ENCODE measurements at places on chromosomes 11 and 22.
A peak's percentile ranks its signal among the peaks of the same experiment; 100 is the strongest.

DNA sequence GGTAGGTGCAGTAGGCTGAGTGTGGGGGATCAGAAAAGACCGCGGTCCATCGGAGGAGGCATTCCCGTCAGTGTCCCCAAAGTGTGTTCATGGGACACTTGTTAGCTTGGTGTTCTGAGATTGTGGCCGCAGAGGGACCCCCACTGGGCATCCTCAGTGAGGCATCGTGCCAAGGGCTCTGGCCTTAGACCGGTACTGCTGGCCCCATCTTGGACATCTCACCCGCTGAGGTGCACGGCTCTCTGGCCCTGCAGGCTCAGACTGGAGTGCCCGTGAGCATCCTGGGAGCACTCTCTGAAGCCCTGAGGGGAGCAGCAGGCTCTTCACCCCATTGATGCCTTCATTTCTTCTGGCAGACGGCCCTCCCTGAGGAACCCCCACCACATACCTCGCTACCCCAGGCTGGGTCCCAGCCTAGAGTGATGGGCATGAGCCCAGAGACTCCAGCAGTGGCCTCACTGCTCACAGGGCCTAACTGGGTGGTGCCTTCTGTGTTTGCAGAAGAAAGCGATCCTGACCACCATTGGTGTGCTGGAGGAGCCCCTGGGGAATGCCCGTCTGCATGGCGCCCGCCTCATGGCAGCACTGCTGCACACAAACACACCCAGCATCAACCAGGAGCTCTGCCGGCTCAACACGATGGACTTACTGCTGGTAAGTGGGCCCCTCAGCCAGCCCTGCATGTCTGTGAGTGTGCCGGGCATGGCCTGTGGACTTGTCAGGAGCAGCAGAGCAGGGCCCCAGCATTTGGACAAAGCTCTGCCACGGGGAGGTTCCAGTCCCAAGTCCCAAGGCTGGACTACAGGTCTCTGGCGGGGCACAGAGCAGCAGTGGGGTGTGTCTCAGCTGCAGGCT is 51.6 kb downstream of the SBF1 start:
- DNase-seq = no peak

- no peak for DNase-seq
Observed at GRCh38 chr11:1558775-1559110, 13.3 kb downstream of the DUSP8 start.

GRCh38 chr11:117369534-117369933 is 41.9 kb downstream of the CEP164 start:
- DNase-seq = no peak

DNA sequence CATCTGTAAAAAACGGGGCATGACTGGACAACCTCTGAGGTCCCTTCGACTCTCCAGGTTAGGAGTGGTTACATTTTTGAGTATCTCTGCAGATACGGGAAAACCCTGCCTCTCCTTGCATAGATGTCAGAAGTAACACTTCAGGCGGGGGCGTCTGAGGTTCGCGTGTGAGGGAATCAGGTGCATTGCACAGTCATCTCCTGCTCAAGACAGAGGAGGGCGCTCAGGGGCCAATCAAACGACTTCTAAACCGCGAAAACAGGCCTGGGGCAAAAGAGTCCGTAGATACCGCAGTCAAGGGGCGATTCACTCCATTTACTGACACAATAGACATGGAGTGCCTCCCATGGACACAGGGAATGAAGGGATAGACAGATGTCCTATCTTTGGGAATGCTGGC is 31.7 kb downstream of the KIRREL3 start:
- peak; percentile 7 for DNase-seq

DNA sequence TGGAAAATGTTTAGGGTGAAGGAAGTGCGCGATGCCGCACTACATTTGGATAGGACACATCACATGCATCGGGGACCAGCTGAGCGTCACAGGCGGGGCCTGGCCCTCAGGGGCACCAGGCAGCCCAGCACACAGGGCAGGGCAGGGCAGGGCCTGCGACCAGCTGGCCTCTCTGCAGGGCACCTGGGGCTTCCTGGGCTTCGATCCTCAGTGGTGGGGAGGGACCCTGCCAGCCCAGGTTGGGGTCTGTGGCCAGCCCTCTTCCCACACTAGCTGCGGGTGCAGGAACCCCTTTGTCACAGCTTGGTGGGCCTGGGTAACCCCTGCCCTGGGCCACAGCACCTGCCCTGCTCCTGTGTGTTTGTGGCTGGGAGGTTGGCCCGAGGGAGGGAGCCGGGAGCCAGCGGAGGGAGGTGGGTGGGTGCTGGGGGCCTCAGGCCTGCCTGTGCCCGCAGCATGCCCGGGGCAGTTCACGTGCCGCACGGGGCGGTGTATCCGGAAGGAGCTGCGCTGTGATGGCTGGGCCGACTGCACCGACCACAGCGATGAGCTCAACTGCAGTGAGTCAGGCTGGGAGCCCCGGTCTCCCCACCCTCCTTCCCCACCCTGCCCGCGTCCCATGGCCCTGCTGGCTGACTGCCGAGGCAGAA is 37.9 kb downstream of the ST14 start:
- no peak for DNase-seq

DNA sequence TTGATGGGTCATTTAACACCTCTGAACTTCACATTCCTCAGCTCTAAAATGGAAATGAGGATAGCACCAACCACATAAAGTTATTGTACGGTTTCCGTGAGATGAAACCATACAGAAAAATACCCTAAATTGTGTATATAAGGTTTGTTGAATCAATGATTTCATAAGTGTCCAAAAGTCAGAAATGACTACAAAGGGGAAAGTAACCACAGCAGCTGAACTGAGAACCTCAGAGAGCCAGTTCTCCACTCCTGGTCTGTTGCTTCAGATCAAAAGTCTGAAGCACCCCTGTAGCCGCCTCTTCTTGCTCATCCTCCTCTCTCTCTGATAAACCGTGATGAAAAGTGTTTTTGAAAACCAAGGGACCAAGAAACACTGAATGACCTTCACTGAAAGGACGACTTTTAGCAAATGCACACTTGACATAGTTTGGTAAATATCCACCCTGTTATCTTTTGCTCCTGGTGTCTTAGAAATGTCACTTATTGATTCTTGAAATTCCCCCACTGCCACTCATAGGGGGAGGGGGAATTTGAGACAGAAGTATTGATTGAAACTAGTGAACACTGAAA is 194.5 kb downstream of the NAV2 start:
- DNase-seq = no peak

DNA sequence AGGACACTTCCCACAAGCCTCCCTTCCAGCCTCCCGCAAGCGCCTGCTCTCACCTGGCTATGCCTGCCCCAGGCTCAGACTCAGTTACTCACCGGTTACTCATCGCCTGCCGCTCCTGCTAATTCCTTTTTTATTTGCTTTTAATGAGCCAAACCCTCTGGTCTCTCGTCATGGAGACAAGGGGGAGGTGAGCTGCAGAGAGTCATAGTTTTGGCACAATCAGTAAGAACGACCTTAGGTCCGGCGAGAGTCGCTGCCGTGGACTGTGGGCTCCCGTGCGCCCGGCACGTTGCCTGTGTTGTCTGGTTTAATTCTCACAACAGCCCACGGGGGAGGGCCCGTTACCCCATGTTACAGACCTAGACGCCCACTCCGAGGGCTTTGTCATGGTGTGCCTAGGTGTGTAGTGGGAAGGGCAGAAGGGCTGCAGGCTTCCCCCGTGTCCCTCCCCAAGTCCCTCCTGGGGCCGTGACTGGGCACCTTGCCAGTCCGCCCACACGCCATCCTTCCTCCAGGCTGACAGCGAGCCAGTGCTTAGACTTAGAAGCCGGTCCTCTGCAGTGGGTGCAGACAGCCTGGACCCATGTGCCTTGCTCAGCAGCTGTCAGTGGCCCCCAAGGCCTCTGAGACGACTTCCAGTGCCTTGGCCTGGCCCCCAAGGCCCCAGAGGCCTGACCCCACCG is 42.2 kb downstream of the WNT7B start:
- DNase-seq = peak; percentile 2

- DNase-seq = no peak
Observed at GRCh38 chr11:15112131-15112541, 2.6 kb upstream of the INSC start.

DNA sequence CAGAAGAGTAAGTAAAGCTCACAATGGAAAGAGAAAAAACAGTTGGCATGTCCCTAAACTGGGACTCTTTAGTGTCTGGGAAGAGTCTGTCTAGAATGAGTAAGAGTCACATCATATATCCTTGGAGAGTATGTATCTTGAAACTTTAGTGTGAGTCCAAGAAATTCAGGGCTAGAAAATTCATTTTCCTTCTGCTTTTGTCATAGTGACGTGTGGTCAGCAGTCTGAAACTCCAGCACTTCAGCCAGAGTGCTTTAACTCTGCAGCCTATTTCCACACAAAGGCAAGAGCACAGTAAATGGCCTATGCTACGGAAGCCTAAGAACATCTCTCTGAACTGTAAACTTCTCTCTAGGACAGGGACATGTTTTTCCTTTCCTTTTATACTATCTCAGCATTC is 174.1 kb downstream of the FAM181B start:
- DNase-seq = no peak

DNA sequence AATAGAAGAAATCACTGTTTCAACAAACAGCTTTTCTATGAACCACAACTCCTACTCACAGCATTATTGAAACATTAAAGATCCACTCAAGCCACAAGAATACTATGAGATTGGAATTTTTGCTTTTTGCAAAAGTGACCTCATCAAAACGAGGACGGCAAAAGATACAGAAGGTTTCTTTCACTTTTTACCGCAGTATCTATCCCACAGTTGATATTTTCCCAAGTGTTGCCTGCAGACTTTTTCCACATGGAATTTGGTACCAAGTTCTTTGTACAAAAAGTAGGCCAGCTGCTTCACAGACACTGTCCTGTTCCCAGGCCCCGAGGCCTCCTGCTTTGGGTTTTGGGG is 204.0 kb downstream of the TBC1D22A start:
- DNase-seq = no peak

DNA sequence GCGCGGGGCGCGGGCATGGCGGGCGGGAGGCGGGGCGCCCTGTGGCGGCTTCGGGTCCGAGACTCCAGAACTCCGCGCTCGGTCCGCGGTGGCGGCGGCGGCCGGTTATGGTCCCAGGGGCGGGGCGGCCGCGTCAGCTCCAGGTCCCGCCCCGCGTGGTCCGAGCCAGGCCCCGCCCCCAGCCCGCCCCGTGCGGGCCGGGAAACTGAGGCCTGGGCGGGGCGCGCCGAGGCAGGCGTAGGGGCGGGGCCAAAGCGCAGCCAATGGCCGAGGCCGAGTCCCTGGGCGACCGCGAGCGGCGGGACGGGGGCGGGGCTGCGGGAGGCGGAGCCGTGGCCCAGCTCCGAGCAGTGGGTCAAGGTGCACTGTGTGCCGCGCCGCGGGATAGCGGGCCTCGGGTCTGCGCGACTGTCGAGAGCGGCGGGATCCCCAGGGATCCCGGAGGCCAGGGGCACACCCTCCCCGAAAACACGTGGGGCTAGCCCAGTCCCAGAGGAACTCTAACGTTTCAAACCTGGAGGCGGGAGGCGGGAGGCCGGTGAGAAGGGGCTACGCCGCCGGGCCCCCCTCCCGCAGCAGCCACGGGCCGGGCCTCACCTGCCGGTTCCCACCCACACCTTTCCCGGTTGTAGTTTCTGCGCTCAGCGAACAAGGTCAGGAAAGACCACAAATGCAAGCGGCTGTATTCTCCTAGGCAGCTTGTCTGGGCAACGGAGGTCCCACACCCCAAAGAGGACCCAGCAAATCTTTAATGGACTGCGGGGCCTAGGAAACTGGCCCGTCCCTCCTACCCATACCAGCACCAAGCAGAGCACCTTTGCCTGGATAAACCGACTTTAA is at the start of gene SLC25A1:
TSS of gene SLC25A1 (minus strand) at position 80 of the 840 bp plus-strand sequence. CDS start at position 17, 63 bp downstream.
- peak; percentile 81 for DNase-seq

DNA sequence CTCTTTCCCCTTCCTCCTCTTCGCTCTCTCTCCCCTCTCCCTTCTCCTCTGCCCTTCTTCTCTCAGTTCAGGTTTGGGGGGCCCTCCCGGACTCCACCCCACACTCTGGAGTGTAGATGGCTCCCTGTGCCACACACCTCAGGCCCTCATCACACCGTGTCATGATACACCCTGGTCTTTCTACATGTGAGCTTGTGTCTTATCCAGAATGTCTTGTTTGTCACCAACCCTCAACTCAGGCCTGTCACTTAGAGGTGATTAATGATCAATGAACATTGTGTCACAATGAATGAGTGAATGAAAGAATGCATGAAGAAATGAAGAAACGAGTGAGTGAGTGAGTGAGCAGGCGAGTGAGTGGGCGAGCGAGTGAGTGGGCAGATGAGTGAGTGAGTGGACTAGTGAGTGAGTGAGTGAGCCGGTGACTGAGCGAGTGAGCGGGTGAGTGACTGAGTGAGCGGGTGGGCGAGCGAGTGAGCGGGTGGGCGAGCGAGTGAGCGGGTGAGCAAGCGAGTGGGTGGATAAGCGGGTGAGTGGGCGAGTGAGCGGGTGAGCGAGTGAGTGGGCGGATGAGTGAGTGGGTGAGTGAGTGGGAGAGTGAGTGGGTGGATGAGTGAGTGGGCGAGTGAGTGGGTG is 33.8 kb downstream of the CAPN1 start:
- no peak for DNase-seq

GRCh38 chr11:68904248-68904847 is 657 bp downstream of the IGHMBP2 start:
- DNase-seq = peak; percentile 36

DNA sequence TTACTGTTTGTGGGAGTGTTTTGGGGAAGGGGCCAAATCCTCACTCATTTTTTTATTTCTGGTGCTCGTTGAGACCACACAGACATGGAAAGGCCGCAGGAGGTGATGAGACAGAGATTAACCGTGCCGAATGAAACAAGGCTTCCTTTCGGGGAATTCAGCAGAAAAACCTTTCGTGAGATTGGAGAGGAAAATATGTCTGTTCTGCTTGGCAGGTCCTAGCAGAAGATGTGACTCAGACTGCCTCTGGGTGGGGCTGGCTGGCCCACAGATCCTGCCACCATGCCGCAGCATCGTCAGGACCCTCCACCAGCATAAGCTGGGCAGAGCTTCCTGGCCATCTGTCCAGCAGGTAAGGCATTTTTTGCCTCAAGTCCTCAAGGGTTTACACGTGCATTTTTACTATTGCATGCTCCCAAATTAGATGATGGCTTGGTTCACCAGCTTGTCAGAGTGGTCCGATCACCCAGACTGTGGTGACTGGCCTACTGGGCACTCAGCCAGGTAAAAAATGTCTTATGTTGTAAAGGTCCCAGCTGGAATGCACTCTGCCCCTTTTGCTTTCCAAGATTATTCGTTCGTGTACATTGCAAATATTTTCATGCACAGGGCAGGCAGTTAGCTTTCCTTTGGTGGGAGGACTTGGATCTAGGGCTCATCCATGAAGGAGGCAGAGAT is 1.5 kb downstream of the DDB2 start:
- DNase-seq = peak; percentile 75

DNA sequence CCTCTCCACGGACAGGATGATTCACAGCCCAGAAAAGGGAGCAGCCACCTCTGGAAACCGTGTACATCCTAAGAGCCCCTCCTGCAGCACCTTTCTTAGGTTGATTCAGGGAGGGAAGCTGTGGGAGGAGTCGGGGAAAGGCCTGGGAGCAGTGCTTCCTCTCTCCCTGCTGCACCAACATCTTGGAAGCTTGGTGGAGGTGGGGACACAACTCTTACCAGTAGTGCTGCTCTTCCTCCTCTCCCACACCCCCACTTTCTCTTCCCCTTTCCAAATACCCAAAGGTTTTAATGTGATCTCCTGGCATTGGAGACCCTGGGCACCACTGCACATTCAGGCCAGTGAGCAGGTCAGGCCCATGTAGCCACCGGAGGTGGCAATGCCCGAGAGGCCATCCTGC is 46.4 kb upstream of the HORMAD2 start:
- no peak for DNase-seq

Measured in KBM-7 (cell line).